ENCODE measurements at places on chromosomes 2 and 18.

DNA sequence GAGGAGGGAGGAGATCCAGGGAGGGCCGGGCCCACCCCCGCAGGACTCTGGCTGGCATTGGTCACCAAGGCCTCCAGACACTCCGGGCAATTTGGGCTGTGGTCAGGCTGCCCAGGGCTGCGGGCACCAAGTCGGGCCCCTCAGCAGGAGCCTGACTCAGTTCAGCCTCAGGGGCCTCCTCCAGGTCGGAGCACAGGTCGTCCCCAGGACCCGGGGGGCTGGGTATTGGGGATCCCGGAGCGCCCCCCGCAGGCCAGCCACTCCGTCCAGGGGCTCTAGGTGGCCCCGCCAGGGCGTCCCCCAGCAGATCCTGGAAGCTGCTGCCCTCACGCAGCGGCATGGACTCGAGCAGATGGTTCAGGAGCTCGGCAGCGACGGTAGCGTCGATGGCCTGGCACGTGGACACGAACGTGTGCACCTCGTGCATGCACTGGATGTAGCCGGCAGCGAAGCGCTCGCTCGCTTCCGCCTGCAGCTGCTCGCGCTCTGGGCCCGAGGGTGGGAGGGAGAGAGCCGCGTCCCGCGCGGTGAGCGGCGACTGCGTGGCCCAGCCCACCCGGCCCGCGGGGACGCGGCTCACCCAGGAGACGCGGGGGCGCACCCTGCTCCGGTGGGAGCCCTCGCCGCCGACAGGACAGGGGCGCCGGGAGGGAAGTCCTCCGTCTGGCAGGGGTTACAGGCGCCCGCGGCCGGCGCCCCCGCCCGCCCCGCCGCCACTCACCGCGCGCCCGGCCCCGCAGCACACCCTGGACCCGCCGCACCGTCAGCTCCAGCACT is 884 bp downstream of the HES6 start:
- DNase-seq: no peak

- DNase-seq: no peak
These were observed 343.1 kb downstream of the CELF4 start for GRCh38 chr18:37222354-37222998.

- DNase-seq: no peak
These were observed 54.3 kb downstream of the VSNL1 start for GRCh38 chr2:17594533-17595401.

- peak; percentile 63 for DNase-seq
These were observed 110.7 kb upstream of the APCDD1 start for GRCh38 chr18:10343778-10344177.

GRCh38 chr2:241036964-241037421 is 38.6 kb downstream of the SNED1 start:
- DNase-seq: no peak

DNA sequence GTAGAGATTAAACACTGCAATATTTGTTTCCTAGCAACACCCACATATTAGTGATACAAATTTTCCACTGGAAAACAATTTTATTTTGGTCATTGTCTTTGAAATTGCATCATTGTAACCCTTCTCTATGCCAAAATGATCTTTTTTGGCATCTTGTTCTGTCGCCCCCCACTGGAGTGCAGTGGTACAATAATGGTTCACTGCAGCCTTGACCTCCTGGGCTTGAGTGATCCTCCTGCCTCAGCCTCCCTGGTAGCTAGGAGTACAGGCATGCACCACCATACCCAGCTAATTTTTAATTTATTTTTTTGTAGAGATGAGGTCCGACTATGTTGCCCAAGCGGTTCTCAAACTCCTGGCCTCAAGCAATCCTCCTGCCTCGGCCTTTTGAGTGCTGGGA is 117.4 kb downstream of the PIK3C3 start:
- no peak for DNase-seq

DNA sequence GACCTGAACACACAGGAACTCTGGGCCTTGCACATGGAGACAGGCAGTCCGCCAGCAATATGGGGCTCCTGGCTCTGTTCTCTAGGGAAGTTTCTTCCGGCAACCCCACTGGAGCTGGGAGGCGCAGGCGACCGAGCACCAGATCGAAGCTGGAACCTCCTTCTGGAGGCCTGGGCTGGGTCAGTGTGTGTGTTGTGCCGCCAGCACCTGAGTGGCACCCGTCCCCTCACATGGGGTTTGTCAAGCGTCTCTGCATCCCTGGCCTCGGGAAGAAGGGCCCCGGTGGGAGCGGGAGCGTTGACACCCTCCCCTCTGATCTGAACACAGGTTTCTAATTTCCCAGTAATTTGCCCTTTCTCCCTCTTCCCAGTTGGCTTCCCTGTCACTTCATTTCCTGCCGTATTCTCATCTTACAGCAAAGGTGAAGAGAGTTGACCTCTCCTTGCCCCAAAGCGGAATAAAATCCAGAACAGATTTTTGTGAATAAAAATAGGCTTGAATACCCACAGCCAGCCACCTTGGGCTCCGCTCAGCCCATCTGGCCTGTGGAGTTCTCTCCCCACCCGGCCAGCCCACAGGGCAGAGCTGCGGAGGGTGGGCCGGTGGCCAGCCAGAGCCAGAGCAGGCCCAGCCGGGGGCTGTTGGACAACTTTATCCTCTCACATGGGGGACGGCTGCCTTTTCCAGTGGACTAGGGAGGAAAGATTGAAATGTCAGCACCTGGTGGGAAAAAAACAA is 85.9 kb downstream of the APOB start:
- no peak for DNase-seq

DNA sequence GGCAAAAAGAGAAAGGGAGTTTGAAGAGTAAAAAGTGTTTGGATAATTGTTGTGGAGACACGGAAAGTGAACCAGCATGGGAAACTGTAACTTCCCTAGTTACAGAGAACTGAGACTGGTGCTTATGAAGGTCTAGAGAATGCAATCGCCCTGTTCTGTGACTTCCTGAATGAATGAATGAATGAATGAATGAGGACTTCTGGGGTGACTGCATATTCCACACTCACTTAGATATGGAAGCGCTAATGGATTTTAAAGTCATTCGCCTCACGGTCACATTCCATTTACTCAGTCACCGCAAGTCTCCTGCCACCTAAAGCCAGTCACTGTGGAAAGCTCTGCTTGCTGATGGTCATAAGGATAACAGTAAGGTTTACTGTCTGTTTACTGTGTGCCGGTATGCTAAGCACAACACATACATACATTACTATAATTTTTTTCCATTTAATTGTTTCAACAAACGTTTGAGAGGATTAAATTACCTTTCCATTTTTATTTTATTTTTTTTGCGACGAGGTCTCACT is 138.2 kb downstream of the CABLES1 start:
- no peak for DNase-seq

DNA sequence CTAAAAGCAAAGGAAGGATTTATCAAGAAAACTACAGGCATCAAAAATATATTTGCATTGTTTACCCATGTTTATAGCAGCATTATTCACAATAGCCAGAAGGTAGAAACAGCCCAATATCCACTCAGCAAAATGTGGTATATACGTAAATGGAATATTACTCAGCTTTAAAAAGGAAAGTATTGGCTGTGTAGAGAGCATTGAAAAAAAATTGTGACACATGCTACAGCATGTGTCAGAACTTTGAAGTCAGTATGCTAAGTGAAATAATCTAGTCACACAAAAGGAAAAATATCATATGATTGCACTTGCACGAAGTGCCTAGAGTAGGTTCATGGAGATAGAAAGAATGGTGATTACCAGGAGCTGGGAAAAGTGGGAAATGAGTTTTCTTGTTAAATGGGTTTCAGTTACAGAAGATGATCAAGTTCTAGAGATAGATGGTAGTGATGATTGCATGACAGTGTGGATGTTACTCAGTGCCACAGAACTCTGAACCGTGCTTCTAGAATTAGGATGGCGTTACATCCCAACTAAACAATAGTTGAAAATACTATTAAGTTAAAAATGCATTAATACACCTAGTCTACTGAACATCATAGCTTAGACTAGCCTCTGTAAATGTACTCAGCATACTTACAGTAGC is 20.1 kb downstream of the ANKRD12 start:
- DNase-seq: no peak

GRCh38 chr2:73981081-73982001 is 3.4 kb upstream of the TET3 start:
- DNase-seq: no peak

DNA sequence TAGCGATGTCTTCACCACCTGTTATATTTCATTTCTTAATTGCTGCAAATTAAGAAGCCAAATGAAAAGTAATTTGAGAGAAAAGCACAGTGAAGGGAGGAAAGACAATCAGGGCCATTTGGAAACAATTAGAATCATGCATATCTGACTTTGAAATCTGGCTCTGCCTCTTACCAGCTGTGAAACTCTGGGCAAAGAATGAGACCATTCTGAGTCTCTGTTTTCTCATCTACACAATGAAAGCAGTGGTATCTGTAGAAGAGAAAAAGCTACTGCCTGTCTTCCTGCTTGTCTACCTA is 334.5 kb upstream of the CYRIA start:
- DNase-seq: no peak

GRCh38 chr2:30234180-30234971 is 3.0 kb downstream of the LBH start:
- no peak for DNase-seq

GRCh38 chr2:71474116-71474743 is 20.9 kb downstream of the DYSF start:
- DNase-seq: no peak

- no peak for DNase-seq
These were observed 570.7 kb downstream of the EPHA4 start for GRCh38 chr2:221001381-221001801.

DNA sequence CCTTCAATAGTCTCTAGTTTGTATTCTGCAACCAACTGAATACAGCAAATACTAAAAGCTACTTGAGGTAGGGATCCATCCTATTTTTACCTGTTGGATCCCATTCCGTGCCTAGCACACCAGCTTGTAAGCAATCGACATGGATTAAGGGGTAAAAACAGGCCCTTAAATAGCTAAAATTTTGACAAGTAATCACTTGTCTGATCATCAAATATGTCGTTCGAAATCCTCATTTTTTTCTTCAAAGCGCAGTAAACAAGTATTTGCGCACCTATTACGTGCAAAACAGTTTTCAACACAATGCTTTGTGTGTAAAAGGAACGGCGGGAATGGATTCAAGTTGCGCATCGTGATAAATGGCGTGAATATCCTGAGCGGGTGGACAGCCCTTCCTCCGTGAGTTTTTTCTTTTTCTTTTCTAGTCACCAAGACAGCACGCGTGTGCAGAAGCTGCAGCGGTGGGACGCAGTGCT is 1.4 kb upstream of the ACVR2A start:
- DNase-seq: no peak

- DNase-seq: peak; percentile 54
These were observed 378.5 kb upstream of the ID2 start for GRCh38 chr2:8303322-8303832.

DNA sequence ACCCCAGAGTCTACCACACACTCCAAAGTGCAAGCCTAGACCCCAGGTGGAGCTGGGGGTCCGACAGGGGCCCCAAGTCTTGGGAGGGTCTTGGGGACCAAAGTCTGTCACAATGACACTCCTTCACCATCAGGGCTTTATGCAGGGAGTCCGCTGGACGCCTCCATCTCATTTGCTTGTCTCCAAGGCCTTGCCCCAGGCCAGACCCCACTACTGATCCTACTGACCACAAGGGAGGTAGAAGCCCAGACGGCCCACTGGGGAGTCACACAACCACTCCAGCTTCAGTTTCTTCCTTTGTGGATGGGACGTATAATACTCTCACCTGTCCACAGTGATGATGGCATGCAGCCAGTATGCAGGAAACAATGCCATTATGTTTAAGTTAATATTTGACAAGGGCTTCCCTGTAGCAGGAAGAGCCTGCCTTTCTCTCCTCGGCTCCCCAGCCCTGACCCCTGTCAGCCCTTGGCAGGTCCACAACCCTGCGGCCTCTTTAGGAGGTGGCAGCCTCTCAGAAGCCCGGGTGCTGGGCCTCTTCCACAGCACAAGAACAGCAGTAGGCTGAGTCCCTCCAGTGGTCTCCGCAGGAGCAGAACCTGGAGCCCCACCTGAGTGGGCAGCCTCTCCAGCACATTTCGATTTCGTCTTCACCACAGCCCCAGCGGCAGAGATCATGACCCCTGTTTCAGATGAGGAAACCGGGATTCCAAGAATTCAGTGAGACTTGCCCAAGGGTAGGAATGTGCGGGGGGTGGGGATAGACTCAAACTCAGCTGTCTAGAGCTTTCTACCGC is 6.5 kb downstream of the BIN1 start:
- no peak for DNase-seq

DNA sequence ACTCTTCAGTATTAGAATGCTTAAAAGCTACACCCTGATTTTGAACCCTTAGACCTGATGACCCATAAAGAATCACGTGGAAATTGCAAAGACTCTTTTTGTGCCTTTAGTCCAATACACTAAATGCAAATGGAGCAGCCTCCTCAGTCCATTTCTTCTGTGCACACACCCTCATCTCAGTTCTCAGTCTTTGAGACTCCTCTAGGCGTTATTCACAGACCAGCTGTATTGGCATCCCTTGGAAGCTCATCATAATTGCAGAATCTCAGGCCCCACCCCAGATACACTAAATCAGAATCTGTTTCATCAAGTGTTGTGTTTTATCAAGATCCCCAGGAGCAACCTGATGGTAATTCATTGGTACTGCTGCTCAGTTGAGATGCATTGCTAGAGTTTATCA is 335.0 kb upstream of the ATP5MC3 start:
- no peak for DNase-seq

DNA sequence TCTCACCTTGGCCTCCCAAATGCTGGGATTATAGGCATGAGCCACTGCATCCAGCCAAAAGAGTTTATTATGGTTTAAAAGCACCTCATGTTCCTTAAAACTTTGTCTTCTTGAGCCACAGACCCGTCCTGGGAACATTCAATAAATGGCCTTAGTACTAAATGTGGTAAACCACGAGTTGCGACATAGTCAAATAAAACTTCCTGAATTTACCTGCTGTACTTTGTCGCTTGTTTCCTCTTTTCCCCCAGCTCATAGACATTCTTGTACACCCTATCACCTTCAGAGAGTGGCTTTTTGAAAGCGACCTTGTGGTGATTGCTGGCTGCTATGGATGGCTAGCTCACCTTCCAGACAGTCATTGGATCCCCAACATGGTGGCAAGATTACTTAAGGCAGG is 310.4 kb downstream of the LRRTM1 start:
- no peak for DNase-seq

GRCh38 chr2:217707131-217707611 is 295.6 kb downstream of the TNS1 start:
- DNase-seq: no peak

- DNase-seq: no peak
These were observed 403.0 kb upstream of the ID2 start for GRCh38 chr2:8278709-8279354.

Data from hippocampal formation (tissue), 2 donors.